AG20443 (cell line): ENCODE measurements at places on chromosomes 2 and 18.
A peak's percentile ranks its signal among the peaks of the same experiment; 100 is the strongest.

DNA sequence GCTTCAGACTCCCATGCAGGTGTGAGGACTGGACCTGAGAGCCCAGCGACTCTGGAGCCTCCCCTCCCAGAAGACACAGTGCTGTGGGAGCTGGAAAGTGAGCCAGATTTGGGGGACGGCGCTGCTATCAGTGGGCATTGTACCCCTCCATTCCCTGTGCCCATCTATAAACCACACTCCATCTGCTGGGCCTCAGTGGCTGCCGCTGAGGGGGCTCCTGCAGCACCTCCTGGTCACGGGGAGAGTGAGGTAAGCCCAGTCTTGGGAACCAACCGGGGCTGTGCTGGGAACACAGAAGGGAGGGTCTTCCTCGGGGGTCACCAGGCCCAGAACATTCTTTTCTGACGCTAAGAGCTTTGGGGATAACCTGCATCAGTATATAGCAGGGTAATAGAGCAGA lies 9.5 kb downstream of the PSD4 start:
- no peak for DNase-seq

GRCh38 chr18:1244397-1245122 lies 339.9 kb downstream of the ADCYAP1 start:
- no peak for DNase-seq

- DNase-seq = no peak
These were observed 945.7 kb upstream of the LRRTM1 start for GRCh38 chr2:81250270-81250669.

DNA sequence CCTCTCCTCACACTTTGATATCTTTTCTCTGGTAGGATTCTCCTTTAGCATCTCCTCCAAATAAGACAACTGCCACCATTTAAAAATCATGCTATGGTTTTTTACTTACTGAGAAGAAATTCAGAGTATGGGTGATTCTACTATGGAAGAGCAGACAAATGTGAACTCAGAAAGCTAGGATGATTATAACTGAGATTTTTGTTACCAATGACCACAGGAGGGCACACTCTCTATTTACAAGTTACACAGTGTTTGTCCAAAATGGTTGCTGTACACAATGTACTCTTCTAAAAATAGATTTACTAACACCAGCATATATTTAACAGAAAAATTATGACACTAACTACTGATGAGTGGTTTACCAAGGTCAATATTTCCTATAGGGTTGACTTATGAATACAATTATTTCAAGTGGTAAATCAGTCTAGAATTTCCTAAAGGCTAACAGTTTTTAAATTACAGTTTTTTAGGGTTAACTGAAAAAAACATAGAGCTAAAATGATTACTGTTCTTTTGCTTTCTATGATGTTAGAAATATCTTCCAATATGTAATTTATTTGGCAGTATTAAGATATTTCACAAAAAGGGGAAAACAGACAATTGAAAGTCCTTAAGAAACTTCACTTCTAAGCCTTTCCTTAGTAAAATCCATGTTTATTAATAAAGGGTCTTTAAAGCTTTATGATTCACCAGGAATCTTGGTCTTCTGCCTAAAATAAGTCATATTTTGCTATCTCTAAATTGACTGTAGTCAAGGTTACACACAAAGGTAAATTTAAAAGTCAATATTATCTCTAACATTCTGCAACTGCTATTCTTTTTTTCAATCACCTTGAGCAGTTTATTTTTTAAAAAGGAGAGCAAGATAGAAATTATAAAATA lies 57.2 kb downstream of the MAP4K3 start:
- DNase-seq = peak; percentile 35

DNA sequence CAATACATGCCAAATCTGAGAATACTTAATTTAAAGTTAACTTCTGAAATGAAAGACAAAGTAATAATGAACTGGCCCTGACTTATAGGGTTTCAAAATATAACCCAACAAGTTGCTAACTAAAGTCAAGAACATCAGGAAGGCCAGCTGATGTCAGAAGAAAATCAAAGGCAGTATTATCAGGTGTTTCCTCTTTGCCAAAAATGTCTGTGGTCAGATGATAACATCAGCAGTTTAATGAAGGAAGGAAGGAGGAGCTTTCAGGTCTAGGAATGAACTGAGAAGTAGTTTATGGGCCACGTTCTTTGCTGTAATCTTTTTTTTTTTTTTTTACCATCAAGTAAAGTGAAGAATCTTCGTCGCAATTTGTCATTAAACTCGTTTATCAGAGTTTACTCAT lies 40.9 kb downstream of the CDH2 start:
- no peak for DNase-seq

GRCh38 chr2:203718087-203718486 lies 11.6 kb downstream of the CD28 start:
- DNase-seq = no peak

- DNase-seq = no peak
These were observed 51.7 kb downstream of the BOLA3 start for GRCh38 chr2:74096052-74096451.

- DNase-seq = no peak
These were observed 2.3 kb downstream of the EML4 start for GRCh38 chr2:42171396-42171980.

DNA sequence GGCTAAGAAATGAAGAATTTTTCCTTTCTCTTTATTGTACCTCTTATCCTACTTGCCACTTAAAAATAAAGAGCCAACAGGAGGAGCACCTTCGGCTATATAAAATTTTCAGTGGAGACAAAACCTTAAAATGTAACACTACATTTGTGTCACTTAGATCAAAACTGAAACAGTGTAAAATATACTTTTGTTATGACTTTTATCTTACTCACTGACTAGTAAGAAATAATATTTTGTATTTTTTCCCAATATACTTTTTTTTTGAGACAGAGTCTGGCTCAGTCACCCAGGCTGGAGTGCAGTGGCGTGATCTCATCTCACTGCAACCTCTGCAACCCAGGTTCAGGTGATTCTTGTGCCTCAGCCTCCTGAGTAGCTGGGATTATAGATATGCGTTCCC lies 28.3 kb downstream of the KCNJ13 start:
- DNase-seq = no peak
